ENCODE measurements at places on chromosomes 3 and 15. TPM values are rescaled to one million over a fixed set of nuclear protein-coding genes. Genes with fewer than 3 reads are reported as not detected.

DNA sequence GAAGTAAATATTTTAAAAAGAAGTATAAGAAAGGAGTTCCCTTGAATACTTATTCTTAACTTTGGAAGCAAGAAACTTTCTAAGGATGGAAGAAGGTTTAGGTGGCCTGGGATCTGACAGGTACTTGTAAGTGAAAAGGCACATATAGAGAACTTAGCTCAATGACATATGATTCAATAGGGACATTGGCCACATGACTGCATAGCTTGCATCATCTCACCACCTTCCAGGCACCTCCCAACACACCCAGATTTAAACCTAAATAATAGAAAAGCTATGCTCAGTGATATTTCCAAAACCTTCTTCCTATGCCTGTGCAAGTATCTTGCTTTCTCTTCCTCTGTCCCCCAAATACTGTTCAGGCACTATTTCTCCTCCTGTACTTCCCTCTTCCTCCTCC is 4.7 kb upstream of the P2RY1 start:
- no peaks in the 10 kb centered on the region for H3K36me3 ChIP-seq
- DNase-seq = no peak
- no peaks in the 10 kb centered on the region for H3K27me3 ChIP-seq
- no peak overlapping the region for H3K4me3 ChIP-seq
- no peaks in the 10 kb centered on the region for H3K4me1 ChIP-seq

DNA sequence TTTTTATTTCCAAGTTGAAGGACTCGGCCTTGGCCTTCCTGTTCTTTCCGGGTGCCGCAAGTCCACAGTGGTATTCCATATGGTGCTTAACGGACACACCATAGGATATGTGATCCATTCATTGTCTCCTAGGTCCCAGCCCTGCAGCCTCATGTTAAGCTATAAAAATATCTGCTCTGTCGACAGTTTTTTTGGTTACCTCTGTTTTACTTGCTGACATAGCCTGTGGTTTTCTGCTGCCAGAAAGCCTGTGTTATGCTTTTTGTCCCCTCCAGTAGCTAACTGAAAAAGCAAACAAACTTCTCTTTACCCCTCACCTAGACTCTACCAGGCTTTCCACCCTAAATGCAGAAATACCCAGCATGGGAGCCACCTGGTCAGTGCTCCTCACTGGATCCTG is 5.3 kb downstream of the INAFM2 start:
- peaks cover 15% of the 10 kb centered on the region for H3K4me1 ChIP-seq
- H3K36me3 ChIP-seq = no peaks in the 10 kb centered on the region
- H3K4me3 ChIP-seq = no peak overlapping the region
- H3K27me3 ChIP-seq = no peaks in the 10 kb centered on the region
- no peak overlapping the region for H3K27ac ChIP-seq

- DNase-seq = peak; percentile 58
- H3K27me3 ChIP-seq = no peaks in the 10 kb centered on the region
- H3K27ac ChIP-seq = peak overlapping the region; percentile 85
- no peaks in the 10 kb centered on the region for H3K36me3 ChIP-seq
- peaks cover 77% of the 10 kb centered on the region for H3K4me1 ChIP-seq
Observed at GRCh38 chr3:43906849-43907507, 216.2 kb downstream of the ABHD5 start.

DNA sequence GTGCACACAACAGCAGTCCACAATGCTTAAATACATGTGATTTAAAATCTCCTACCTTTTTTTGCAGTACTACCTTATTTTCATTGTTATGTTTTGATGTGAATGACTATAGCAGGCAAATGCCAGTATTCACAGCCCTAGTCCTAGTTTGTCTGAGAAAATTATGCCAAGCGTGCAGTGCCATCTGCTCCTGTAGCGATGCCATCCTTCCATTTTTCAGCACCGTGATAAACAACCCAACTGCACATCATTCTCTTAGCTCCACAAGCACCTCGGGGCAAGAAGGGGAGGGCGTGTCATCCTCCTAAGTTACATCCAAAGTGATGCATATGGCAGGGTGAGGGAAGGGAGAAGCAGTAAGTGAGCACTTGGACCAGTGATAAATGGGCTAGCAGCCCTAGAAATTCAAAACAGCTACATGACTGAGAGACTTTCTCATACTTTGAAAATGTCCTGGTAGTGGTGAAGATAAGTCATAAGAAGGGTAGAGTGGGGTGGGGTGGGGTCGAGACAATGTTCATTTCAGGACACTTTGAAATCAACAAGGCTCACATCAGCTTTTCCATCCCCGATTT is 198.8 kb downstream of the LSAMP start:
- H3K4me1 ChIP-seq = no peaks in the 10 kb centered on the region
- H3K36me3 ChIP-seq = no peaks in the 10 kb centered on the region
- H3K27me3 ChIP-seq = no peaks in the 10 kb centered on the region
- no peak overlapping the region for H3K4me3 ChIP-seq

The ISLR2 gene
- total RNA-seq = not detected
